Stimulated activated CD8-positive, alpha-beta memory T cell treated with anti-CD3 and anti-CD28 coated beads, Interleukin-7, amount 100 ng/mL, for 1 hour (primary cell): ENCODE measurements at places on chromosomes 2 and 18.

DNA sequence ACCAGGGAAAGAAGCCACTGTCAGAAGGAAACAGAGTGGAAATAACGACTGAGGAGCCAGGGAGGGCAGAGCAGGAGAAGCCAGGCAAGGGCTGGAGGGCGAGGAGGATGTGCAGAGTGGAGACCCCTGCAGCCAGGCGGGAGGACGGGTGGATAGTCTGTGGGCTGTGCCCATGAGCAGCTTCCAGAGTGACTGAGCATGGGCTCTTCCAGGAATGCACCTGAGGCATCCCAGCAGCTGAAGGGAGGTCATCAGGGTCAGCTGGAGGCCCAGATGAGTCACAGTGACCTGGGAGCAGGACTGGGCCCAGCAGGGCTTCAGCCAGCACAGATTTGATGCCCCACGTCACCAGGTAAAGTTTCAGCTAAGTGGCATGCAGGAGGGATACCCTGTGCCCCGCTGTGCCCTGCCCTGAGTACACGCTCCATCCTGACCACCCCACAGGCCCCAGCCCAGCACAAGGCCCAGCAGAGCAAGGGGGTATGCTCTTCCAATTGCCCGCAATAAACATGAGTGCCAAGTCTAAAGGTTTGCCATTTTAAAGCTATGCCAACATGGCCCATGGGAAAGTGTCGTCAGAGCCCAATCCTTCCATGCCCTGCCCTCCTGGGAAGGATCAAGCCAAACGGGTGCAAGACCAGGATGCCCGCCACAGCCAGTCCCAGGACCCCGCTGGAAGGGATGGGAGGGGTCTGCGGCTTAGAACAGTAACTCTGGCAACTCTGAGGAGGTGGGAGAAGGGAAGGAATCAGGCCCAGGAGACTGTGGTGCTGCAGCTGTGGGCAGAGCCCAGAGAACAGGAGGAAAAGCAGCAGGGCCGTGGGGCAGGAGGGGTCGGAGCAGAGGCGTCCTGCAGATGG lies 85.7 kb downstream of the SEPTIN10 start:
- DNase-seq = no peak

GRCh38 chr2:120312860-120313694 lies 32.9 kb upstream of the INHBB start:
- peak; percentile 38 for DNase-seq

DNA sequence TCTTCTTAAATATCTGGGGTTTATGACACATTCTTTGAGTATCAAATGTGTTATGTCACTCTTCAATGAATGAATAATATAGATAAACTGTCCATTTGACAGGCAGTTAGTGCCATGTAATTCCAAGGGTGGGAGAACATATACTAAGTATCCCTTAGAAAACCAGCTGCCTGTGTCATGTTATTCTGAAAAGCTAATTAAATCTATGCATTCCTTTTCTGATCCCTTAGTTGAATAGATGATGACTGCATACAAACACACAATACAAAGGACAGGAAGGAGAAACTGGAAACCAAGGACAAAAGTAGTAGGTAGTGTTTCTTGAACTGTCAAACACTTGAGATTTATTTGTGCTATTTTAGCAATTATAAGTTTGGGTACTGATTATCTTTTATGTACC lies 8.3 kb downstream of the ARHGAP28 start:
- DNase-seq = no peak

GRCh38 chr2:196276421-196276820 lies 105.0 kb upstream of the STK17B start:
- no peak for DNase-seq

DNA sequence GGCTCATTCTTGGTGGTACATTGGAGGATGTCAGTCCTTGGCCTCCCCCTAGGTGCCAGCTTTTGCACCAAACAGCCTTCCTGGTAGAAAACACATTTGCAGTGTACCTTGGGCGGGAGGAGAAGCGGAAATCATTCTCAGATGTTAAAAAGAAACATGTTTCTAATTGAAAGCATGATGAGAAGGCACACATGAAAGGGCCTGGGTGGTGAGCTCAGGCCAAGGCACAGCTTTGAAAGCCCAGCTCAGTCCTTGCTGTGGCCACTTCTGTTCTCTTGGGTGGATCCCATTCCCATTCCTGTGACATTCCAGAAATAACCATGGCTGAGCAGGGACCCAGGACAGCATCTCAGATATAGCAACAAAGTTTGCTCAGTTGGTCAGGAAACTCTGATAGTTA lies 71.5 kb downstream of the LTBP1 start:
- no peak for DNase-seq

- DNase-seq = no peak
These were observed 73.4 kb downstream of the SLC66A3 start for GRCh38 chr2:11228692-11229091.

GRCh38 chr2:8242739-8243138 lies 439.1 kb upstream of the ID2 start:
- no peak for DNase-seq

- no peak for DNase-seq
These were observed 73.2 kb upstream of the LCLAT1 start for GRCh38 chr2:30373881-30374302.

DNA sequence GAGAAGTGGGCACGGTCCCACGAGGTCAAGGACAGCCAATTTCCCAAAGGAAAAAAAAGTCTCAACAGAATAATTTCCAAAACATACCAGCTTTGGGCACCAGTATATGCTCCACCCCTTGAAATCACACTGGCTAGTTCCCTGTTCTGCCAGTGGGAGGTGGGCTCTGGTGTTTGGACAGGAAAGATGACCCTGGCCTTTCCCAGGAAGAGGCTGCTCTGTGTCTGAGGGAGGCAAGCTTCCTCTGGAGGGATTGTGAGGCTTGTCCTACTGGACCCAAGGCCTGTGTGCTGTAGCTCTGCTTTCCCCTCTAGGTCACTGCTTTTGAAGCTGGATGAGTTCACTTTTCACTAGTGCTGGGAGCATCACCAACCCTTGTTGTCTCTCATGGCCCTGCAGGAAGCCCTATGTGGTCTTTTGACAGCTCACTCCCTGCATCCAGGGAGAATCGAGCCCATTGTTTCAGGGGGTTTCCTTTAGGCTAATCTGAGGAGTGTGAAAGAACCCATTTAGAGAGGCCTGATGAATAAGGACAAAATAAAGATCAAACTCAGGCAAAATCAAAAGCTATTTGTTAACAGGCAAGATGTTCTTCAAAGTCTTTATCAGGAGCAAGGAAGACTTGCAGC lies 36.3 kb downstream of the CXCR4 start:
- DNase-seq = no peak

DNA sequence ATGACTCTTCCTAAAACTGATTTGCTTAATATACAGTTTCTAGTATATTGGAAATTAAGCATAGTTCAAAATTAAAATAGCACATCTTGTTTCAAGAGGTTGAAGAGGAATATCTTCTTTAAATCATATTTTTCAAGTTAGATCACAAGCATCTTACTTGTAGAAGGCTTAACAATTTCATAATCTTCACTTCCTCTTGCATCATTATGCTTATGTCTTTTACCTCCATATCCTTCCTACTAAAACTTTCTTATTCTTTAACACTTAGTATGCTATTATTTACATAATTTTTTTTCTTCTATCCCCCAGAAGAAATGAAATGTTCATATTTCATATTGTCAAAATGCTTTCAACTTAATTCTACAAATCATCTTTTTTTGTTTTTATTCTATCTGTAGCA lies 1354.9 kb upstream of the TMEFF2 start:
- no peak for DNase-seq
